Glomerular endothelial cell (primary cell): ENCODE measurements at places on chromosomes 16 and 17.

- DNase-seq: no peak
These were observed 241.8 kb downstream of the RBFOX3 start for GRCh38 chr17:79369001-79369400.

DNA sequence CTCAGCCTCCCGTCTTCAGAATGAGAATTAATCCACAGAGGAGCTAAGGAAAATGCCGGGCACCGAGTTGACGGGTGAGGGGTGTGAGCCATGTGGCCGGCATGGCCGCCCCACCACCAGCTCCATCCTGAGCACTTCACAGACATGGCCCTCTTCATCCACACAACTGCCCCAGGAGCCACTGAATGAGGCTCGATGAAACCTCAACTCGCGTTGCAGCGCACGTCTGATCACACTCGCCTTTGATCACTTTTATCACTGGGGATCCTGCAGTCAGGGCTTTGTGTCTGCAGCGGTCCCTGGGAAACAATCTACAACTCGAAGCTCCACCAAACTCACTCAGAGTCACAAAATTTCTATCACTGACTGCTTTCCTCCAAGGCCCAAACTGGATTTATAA, 46.7 kb upstream of the CDR2 start:
- no peak for DNase-seq

- no peak for DNase-seq
These were observed 311.4 kb downstream of the SEC14L1 start for GRCh38 chr17:77451894-77452852.

GRCh38 chr16:50372611-50373344, 4.0 kb upstream of the BRD7 start:
- no peak for DNase-seq

DNA sequence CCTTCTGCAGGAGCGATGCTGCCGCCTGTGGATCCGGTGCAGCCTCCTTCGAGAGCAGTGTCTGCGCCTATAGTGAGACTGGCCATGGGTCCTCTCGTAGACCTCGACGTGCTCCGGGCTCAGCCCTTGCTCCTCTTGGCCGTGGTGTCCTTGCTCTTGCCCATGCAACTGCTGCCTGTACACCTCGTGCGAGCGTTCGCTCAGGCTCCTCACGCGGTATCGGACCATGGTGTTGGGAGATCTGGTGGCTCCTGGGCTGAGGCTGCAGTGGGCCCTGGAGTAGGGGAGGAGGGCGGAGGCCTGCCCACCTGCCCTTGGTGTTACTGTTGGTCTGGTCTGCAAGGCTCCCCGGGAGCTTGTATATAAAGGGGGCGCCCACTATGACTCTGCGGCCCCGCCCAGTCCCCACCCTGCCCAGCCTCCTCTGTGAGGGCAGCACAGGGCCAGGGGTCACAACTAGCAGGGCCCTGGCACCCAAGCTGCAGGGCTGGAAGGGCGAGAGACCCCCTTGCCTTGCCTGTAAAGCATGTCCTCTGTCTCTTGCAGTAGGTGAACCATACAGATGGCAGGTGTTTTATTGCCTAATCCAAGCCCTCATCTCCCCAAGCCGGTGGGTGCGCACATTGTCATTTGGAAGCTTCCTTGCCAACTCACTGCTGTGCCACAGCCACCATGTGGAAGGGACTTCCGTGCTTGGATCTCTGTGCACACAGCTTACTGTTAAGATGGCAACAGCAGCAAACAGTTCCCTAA, at the start of gene PRM2:
PRM2 (minus strand) TSS at position 338 of the 753 bp plus-strand sequence; CDS start at position 228, 110 bp downstream.
- no peak for DNase-seq

- peak; percentile 77 for DNase-seq
These were observed 26.2 kb upstream of the PMFBP1 start for GRCh38 chr16:72198021-72198711.

DNA sequence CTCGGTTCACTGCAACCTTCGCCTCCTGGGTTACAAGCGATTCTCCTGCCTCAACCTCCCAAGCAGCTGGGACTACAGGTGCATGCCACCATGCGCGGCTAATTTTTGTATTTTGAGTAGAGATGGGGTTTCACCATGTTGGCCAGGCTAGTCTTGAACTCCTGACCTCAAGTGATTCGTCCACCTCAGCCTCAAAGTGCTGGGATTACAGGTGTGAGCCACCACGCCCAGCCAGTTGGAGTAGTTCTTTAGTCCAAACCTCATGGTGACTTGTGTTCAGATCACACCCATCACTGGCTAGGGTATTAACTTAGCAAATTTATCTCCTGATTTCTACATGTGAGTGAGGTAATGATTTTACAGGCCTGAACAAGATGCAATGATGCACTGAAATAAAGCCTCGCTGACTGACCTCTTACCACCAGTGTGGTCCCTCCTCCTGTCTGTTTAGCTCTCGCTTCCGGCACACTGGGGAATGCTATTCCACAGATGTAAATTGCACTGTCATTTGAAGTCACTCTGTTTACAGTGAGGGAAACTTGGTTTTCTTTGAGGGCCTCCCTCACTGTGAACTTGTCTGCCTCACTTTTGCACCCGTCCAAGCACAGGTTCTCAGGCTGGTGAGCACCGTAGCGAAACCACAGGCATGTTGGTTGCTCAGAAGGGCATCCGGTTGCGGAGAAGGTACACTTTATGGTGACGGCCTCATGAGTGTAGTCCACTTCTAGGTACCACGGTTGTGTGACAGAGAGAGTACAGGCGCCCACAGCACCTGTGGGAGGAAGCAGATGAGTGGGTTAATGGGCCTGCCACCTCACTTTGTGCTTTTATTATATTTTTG, 5.5 kb downstream of the IGSF6 start:
- no peak for DNase-seq

DNA sequence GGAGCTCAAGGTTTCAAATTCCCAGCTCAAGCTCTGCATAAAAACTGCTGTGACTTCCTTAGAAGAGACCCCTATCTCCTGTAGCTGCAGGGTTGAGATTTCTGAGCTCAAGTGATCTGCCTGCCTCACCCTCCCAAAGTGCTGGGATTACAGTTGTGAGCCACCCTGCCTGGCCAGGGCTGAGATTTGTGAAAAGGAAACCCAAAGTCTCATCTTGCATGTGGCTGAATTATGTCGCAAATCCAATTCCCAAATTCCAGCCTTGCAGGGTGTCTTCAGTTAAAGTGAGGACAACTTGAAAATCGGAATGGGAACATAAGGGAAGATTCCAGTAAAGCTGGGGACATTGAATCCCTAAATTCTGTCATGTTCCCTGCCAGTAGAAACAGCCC, 14.2 kb upstream of the CETP start:
- no peak for DNase-seq

GRCh38 chr16:89409161-89409711, 81.1 kb downstream of the ANKRD11 start:
- no peak for DNase-seq

GRCh38 chr17:57286399-57287105, 30.2 kb downstream of the MSI2 start:
- DNase-seq: no peak

DNA sequence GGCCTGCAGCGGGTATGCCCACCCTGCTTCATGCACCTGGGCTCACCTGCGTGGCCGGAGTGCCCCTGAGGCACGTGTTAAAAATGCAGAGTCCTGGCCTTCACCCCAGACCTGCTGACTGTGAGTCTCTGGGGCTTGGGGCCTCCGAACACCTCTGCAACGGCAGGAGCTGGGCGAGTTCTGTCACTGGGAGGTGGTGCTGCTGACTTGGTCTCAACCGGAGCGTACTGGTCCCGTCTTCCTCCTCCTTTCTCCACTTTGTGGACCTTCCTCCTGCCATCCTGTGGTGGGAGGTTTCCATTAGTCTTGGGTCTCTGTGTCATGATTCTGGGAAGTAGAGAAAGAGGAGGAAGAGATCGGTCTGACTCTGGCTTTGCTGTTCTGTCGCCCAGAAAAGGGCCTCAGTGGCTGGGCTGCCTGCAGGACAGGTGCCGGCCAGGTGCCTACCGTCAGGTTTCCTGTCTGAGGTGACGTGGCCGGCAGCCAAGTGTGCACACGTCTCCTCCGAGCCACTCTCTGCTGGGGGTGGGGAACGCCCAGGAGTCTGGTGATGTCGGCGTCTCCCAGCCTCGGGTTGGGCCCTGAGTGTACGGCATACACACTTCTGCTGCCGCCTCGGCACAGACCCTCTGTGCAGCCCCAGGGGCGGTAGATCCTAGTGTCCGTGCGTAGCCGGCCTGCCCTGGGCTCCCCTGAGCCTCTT, 6.9 kb downstream of the TSC2 start:
- DNase-seq: no peak

- peak; percentile 33 for DNase-seq
These were observed 43.5 kb downstream of the TBX21 start for GRCh38 chr17:47776330-47777197.

DNA sequence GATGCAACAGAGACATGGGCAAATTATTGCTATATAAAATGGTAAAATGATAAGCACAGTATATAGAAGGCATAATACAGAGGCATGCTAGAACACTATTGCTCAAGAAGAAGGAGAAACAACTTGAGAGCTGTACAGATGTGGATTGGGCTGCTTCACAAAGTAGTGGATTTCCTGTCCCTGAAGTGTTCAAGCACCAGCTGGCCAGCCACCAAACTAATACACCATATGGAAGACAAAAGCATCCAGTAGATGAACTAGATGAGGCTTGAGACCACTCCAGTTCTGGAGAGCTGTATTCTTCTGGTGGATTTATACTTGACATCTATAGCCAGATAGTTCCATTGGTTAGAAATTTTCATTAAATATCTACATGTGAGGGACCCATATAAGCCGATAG, 134.1 kb upstream of the GNAO1 start:
- no peak for DNase-seq

- no peak for DNase-seq
These were observed 389.2 kb upstream of the SALL1 start for GRCh38 chr16:51540259-51540658.

- DNase-seq: no peak
These were observed 33.7 kb upstream of the MFSD6L start for GRCh38 chr17:8832711-8833352.

DNA sequence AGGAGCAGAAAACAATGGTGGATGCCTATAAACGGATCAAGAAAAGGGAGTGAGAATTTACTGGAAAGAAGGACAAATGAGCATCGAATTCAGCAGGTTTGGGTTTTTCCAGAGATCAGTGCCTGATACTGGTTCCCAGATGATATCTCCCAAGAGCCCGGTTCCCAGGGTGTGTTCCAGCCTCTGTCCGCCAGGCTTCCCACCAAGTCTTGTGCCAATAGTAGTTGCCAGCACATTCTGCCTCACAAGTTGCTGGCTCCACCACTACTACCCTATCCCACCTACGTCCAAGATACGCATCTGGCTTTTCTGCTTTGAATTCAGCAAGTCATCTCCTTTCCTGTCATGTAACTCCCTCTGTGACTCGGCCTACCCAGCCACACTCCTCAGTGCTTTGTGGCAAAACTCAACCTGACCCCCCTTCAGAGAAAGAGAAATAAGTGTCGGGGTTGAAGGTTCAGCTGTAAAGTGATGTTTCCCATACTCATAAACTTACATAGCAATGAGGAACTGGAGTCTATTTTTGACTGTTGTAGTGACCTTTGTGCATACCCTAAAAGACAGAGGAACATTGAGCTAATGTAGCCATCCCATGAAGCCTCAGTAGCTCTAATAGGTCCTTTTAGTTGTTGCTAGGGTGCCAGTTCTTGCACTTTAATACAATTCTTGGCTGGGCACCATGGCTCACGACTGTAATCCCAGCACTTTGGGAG, 277.0 kb downstream of the IRX3 start:
- DNase-seq: no peak

DNA sequence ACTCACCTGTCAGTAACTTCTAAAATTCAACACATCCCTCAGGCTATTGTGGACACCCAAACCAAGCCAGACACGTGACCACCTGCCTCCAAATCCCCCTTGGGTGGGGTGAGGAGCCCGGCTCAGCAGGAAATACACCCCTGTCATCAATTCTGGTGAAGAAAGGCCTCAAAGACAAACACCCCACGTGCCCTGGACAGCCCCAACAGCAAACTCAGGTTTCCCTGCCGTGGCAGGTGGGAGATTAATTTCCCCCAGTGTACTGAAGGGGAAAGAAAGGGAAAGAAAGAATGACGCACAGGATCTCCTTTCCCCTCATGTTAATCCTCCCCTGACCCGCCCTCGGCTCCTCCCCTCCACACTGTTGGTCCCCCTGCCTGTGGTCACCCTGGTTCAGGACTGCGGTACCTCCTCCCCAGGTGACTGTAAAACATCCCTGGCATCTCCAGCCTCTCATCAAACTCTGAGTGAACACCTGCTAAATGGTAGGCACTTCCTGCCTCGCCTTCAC, 98.3 kb downstream of the ZNF423 start:
- DNase-seq: no peak

- DNase-seq: no peak
These were observed 256.8 kb downstream of the XYLT1 start for GRCh38 chr16:17213974-17214373.

GRCh38 chr16:59697236-59697635, 963.1 kb upstream of the GOT2 start:
- DNase-seq: no peak
